ENCODE measurements at places on chromosomes 1 and 21. TPM values are rescaled to one million over a fixed set of nuclear protein-coding genes. Genes with fewer than 3 reads are reported as not detected.

DNA sequence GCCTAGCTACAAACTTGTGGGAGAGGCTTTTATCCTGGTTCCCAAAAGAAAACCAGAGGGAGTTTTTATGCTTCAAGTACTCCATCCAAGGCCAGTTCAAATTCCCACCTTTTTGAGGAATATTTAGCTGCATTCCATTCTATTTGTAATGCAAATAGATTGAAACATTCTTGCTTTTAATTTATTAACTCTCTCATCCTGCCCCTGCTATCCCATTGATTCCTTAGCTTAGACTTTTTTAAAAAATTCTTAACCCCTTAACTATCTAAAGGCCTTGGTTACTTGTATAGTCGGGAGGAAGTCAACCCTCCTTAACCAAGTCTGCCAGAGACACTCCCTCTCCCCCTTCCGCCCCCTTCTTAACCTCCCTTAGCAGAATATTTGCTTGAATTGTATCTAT lies 2.5 kb upstream of the MOV10 start:
- H3K36me3 ChIP-seq: peaks cover 56% of the 10 kb centered on the region
- no peaks in the 10 kb centered on the region for H3K27me3 ChIP-seq
- H3K4me3 ChIP-seq: no peak overlapping the region
- no peak overlapping the region for H3K27ac ChIP-seq

- H3K27ac ChIP-seq: no peak overlapping the region
- H3K4me3 ChIP-seq: no peak overlapping the region
- H3K4me1 ChIP-seq: no peaks in the 10 kb centered on the region
These were observed 3.9 kb downstream of the PRXL2B start for GRCh38 chr1:2590233-2591141.

- H3K27me3 ChIP-seq: no peaks in the 10 kb centered on the region
- peak overlapping the region; percentile 44 for H3K27ac ChIP-seq
- no peaks in the 10 kb centered on the region for H3K36me3 ChIP-seq
These were observed 14.7 kb upstream of the KIRREL1 start for GRCh38 chr1:157978586-157979403.

DNA sequence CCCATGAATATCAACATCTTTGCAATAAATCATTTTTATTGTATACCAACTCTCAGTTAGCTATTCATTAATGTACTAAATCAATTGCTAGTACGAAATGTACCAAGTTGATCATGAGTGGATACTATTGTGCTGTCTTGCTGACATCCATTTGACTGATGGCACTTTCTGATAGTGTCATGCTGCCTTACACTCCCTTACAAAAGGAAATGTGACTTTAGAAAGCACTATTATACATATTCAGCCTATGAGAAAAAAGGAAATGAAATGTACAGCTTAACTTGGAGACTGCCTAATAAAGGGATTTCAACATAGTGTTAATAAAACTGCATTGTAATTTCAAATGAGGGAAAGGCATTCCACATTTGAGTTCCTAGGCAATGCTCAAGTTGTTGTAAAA lies 52.2 kb downstream of the PLA2G4A start:
- no peak overlapping the region for H3K4me3 ChIP-seq
- H3K4me1 ChIP-seq: peaks cover 6% of the 10 kb centered on the region
- H3K36me3 ChIP-seq: no peaks in the 10 kb centered on the region
- H3K27me3 ChIP-seq: no peaks in the 10 kb centered on the region

The ADAM30 gene
- not detected for total RNA-seq

- no peak for DNase-seq
- H3K27me3 ChIP-seq: no peaks in the 10 kb centered on the region
- H3K36me3 ChIP-seq: peaks cover 7% of the 10 kb centered on the region
- no peaks in the 10 kb centered on the region for H3K4me1 ChIP-seq
These were observed 66.8 kb downstream of the SLC27A3 start for GRCh38 chr1:153842006-153842471.

DNA sequence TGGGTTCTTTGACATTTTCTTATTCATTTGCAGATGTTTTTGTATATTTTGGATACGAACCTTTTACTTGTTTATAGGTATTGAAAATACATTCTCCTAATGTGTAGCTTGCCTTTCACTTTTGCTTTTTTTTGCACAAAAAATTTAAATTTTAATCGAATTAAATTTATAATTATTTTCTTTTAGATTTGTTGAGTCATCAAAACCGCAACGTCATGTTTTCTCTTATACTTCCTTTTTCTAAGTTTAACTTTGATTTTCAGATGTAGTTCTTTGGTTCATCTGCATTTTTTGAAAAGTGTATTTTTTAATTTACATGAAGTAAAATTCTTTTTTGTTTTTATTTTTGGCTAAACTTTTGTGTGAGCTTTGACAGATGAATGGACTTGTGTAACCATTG lies 243.7 kb upstream of the DPYD start:
- H3K4me3 ChIP-seq: no peak overlapping the region
- no peak overlapping the region for H3K27ac ChIP-seq
- no peak for DNase-seq
- no peaks in the 10 kb centered on the region for H3K36me3 ChIP-seq
- peaks cover 4% of the 10 kb centered on the region for H3K4me1 ChIP-seq

- peak; percentile 77 for DNase-seq
- H3K27ac ChIP-seq: no peak overlapping the region
- H3K4me1 ChIP-seq: no peaks in the 10 kb centered on the region
- H3K4me3 ChIP-seq: no peak overlapping the region
These were observed 595.1 kb upstream of the ZP4 start for GRCh38 chr1:238485912-238486209.

DNA sequence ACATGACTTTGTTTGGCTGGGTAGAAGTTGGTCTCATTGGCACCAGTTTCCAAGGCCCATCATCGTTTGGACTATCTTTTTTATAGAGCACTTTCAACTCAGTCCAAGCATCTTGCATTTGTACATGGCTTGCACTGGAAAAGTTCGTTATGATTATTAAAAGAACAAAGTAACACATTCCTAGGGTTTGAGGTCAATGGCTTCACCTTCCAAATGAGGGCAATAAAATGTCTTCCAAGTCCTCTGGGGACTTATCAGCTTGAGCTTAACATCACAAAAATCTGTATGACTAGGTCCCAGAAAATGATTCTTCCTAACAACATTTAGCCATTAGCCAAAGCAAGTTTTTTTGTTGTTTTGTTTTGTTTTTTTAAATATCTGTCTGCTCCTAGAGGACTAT lies 610.8 kb downstream of the LMO4 start:
- no peaks in the 10 kb centered on the region for H3K36me3 ChIP-seq
- no peak overlapping the region for H3K4me3 ChIP-seq
- DNase-seq: no peak
- H3K27ac ChIP-seq: no peak overlapping the region

DNA sequence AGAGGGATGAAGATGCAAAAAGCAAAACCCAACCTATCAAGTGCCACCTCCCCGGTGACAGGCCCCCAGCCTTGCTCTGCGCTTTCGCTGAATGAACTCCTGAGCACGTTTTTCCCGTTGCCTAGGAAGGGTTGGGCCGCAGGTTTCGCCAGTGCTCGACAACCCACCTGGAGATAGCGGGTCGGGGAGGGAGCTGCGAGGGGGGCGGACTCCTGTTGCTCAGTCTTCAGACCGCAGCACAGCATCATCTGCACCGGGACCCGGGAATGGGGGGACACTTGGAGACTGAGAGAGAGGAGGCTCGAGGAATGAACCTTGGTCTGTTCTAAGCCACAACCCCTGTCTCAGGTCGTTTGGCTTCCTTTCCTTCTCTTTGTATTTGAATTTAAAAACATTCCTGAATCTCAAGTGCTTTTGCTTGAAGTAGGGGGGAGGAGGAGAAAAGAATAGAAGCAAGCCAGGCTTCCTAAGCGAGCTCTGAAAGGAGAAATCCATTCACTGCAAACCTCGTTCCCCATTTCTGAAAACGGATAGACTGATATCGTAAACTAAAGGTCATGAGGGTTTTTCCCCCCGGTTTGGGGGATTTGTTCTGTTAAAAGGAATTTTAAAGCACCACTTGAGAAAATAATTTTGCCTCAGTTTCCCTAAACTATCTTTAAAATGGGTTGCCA lies 1.2 kb downstream of the AK5 start:
- DNase-seq: peak; percentile 83
- no peak overlapping the region for H3K27ac ChIP-seq
- no peaks in the 10 kb centered on the region for H3K4me1 ChIP-seq
- H3K27me3 ChIP-seq: peaks cover 70% of the 10 kb centered on the region
- peak overlapping the region; percentile 84 for H3K4me3 ChIP-seq

The STIL gene
- 39.3 TPM for total RNA-seq

- peaks cover 7% of the 10 kb centered on the region for H3K27me3 ChIP-seq
- H3K4me1 ChIP-seq: no peaks in the 10 kb centered on the region
- H3K36me3 ChIP-seq: no peaks in the 10 kb centered on the region
- H3K4me3 ChIP-seq: no peak overlapping the region
- DNase-seq: peak; percentile 78
These were observed 2.2 kb upstream of the TESK2 start for GRCh38 chr1:45493116-45493697.
